ENCODE measurements at places on chromosomes 6 and 20.
A peak's percentile ranks its signal among the peaks of the same experiment; 100 is the strongest.

DNA sequence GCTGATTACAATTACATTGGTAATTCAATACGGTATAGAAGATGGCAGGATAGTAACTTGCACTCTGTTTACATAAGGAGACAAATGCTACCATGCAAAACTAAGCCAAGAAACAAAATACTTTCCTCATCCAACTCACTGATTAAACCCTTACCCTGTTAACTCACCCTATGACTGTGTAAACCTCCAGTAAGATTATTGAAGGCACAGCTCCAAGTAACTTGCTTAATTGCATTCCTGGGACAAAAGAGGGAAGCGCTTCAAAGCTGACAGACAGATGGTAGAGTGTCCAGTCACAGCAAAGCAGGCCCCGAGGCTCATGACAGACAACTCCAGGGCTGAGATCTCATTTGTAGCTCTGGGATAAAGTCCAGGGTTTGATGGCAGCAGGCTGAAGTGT is 6.9 kb upstream of the KIF16B start:
- DNase-seq, result no peak

- peak; percentile 8 for DNase-seq
Measured at GRCh38 chr6:50145125-50145524, 95.4 kb upstream of the DEFB112 start.

- DNase-seq, result no peak
Measured at GRCh38 chr6:128630213-128630612, 109.8 kb upstream of the PTPRK start.

- DNase-seq, result no peak
Measured at GRCh38 chr6:76701610-76702009, 629.1 kb upstream of the IMPG1 start.

DNA sequence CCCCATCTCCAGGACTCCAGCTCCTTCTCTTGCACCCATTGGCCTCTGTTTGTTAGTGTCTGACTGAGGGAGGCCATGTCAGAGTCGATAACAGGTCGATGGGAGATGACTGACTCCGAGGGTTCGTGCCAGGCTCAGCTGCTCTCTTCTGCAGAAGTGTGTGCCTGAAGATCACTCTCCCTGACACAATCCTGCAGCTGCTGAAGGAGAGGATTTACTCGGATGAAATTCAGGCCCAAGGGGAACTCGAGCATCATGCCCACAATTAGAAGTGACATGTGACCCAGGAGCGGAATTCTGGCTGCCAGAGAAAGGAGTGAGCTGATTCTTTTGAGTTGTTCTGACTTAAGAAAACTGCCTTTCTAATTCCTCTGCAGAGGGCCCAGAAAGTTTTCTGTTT is 318.2 kb downstream of the MAFB start:
- DNase-seq, result no peak

DNA sequence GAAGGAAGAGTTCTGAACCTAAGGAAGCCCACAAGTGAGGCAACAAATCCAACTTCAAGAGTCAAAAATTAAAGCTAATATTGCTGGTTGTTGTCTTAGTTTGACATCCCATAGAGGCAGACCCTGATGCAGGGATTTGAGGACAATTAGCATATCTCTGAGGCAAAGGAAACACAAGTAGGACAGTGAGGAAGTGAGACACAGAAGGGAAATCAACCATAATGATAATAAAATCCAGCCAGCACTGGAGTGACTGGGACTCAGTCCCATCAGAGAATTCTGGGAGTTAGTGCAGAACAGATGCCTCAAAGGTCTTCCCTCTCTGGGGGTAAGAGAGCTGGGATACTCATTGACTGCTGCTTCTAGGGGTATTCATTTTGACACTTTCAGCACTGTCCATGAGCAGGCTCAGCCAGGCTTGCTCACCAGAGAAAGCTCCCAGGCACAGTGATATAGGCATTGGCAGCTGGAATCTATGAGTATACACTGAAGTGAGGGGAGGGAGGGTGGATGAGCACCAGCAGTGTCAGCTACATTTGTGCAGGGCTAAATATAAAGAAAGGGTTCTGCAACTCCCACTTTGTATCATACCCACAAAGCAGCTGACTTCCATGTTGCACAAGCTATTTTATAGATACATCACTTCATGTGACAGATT is 43.4 kb upstream of the SPTLC3 start:
- no peak for DNase-seq

DNA sequence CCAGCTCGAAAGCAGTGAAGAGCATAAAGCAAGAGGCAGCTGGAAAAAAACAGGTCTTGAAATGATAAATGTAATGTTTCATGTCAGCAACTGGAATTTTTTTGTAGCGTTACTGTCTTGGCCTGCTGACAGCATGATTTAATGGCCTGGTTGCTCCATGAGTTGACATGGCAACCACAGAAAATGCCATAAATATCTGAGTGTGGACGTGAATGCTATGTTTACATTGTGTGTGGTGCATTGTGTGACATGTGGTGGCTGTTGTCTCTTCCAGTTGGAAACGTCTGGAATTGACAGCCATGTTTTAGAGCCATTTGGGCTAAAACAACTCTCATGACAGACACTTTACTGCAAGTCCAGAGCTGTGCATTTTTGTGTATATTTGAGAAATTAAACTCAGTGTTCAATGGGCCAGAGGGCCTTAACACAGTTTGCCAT is 170.0 kb downstream of the FOXA2 start:
- DNase-seq, result no peak

GRCh38 chr6:7172649-7173048 is 64.9 kb downstream of the RREB1 start:
- DNase-seq, result peak; percentile 37

- DNase-seq, result no peak
Measured at GRCh38 chr6:112620812-112621569, 273.9 kb downstream of the RFPL4B start.

GRCh38 chr6:152368751-152369624 is 268.2 kb downstream of the SYNE1 start:
- no peak for DNase-seq

Measured in erythroblast (primary cell).